ENCODE measurements at places on chromosomes 2 and 18. TPM values are rescaled to one million over a fixed set of nuclear protein-coding genes. Genes with fewer than 3 reads are reported as not detected.

The NGEF gene
- total RNA-seq, result 23.7 TPM

The NOL4 gene
- 2.8 TPM for total RNA-seq

The TGFBRAP1 gene
- 6.1 TPM for total RNA-seq

The PROC gene
- total RNA-seq, result 479 TPM

The RAB6C gene
- total RNA-seq, result not detected

The MTA3 gene
- total RNA-seq, result 6.7 TPM

The LOXHD1 gene
- not detected for total RNA-seq

The RAPH1 gene
- 85.7 TPM for total RNA-seq

The BMP10 gene
- total RNA-seq, result 6.1 TPM

The RBM43 gene
- 3.4 TPM for total RNA-seq

The C2orf69 gene
- total RNA-seq, result 6.9 TPM

The MEP1B gene
- 1.3 TPM for total RNA-seq

The ELOA2 gene
- not detected for total RNA-seq

The MC5R gene
- not detected for total RNA-seq

The IL36A gene
- total RNA-seq, result not detected

The NPPC gene
- total RNA-seq, result not detected

The DDX18 gene
- total RNA-seq, result 20.4 TPM

The MYOM1 gene
- 4.9 TPM for total RNA-seq

The MAB21L4 gene
- total RNA-seq, result 19.3 TPM

The TTC39C gene
- 133 TPM for total RNA-seq

The PRKAG3 gene
- total RNA-seq, result not detected

The DYSF gene
- total RNA-seq, result 30.0 TPM

The ALPG gene
- total RNA-seq, result not detected

The ACOXL gene
- not detected for total RNA-seq

The CTLA4 gene
- 0.13 TPM for total RNA-seq

The FNDC4 gene
- 61.2 TPM for total RNA-seq

The ANKRD30BL gene
- total RNA-seq, result not detected

The NTSR2 gene
- not detected for total RNA-seq

The ECEL1 gene
- total RNA-seq, result 0.48 TPM

The ANKRD12 gene
- 15.0 TPM for total RNA-seq

The SLC19A3 gene
- 14.6 TPM for total RNA-seq

The C2orf66 gene
- total RNA-seq, result not detected

The TMEM182 gene
- 1.6 TPM for total RNA-seq

The LINC00305 gene
- total RNA-seq, result not detected

The CABYR gene
- total RNA-seq, result not detected

The SCN9A gene
- total RNA-seq, result 2.2 TPM

The ARL5A gene
- 21.1 TPM for total RNA-seq

The DSG1 gene
- 2.5 TPM for total RNA-seq

The IRS1 gene
- 25.3 TPM for total RNA-seq

The RNF144A gene
- 3.2 TPM for total RNA-seq

The POTEI gene
- not detected for total RNA-seq

The ANKRD62 gene
- total RNA-seq, result not detected

The SAG gene
- not detected for total RNA-seq

The SEPTIN10 gene
- total RNA-seq, result 36.3 TPM

The FBLN7 gene
- total RNA-seq, result 5.1 TPM

The MALL gene
- 1.6 TPM for total RNA-seq

The ALPP gene
- total RNA-seq, result 0.20 TPM

The RND3 gene
- total RNA-seq, result 19.2 TPM

The CYTIP gene
- 1.1 TPM for total RNA-seq

The CASP8 gene
- 7.6 TPM for total RNA-seq

The RAD51AP2 gene
- 0.30 TPM for total RNA-seq

The LBX2 gene
- 7.7 TPM for total RNA-seq

The C2orf81 gene
- 0.38 TPM for total RNA-seq

The GAL3ST2 gene
- total RNA-seq, result 0.55 TPM

The GALNT1 gene
- 34.8 TPM for total RNA-seq

The FOXI3 gene
- not detected for total RNA-seq

The HNMT gene
- total RNA-seq, result 46.2 TPM

The KRTCAP3 gene
- total RNA-seq, result 7.1 TPM

Measured in left lobe of liver (tissue), 2 donors.